ENCODE measurements at places on chromosomes 3 and 15. TPM values are rescaled to one million over a fixed set of nuclear protein-coding genes. Genes with fewer than 3 reads are reported as not detected.

- no peaks in the 10 kb centered on the region for H3K4me1 ChIP-seq
- H3K27ac ChIP-seq: no peak overlapping the region
These were observed 224.8 kb upstream of the TMCO5A start for GRCh38 chr15:37709669-37710068.

GRCh38 chr3:195803289-195803908 lies 8.3 kb downstream of the MUC4 start:
- H3K36me3 ChIP-seq: no peaks in the 10 kb centered on the region
- H3K4me3 ChIP-seq: no peak overlapping the region
- H3K27me3 ChIP-seq: no peaks in the 10 kb centered on the region

DNA sequence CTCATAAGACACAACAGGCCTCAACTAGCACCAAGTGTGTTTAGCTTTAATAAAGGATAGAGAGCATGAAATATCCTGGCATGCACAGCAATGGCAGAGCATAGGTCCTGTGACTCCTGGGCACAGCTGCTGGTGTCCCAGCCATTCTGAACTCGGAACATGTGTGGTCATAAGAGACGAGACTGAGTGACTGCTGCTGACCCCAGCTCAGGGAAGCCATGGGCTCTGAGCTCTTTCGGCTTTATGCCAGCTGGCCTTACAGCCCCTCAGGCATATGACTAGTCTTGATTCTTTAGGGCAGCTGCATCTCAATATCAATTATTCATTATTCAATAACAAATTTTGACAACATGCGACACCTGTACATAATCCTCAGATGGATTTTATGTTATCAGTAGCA lies 62.4 kb upstream of the TOPAZ1 start:
- no peaks in the 10 kb centered on the region for H3K27me3 ChIP-seq
- no peaks in the 10 kb centered on the region for H3K4me1 ChIP-seq
- H3K4me3 ChIP-seq: no peak overlapping the region
- H3K27ac ChIP-seq: no peak overlapping the region
- no peaks in the 10 kb centered on the region for H3K36me3 ChIP-seq

- H3K27ac ChIP-seq: no peak overlapping the region
- H3K4me3 ChIP-seq: no peak overlapping the region
- no peaks in the 10 kb centered on the region for H3K27me3 ChIP-seq
These were observed 235.9 kb upstream of the GBE1 start for GRCh38 chr3:81997390-81997789.

GRCh38 chr3:157318639-157319288 lies 117.9 kb upstream of the PTX3 start:
- no peak overlapping the region for H3K27ac ChIP-seq
- H3K4me3 ChIP-seq: no peak overlapping the region
- no peaks in the 10 kb centered on the region for H3K4me1 ChIP-seq
- no peaks in the 10 kb centered on the region for H3K27me3 ChIP-seq

DNA sequence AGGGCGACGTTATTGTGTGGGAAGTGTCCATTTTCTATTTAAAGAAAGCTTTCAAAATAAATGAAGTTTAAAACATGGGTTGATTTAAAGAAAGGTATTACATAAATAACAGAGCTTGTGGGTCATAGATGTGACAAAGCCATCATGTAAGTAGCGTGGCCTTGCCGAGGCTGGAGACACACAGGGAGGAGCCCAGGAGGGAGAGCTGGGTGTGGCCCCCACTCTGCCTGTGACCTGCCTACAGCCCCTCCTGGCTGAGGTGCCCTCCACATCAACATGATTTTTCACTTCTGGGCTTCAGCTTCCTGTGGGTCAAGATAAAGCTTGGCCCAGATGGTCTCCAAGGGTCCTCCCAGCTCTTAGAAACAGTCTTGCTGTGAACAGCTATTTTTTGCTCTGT lies 12.5 kb upstream of the MGLL start:
- no peaks in the 10 kb centered on the region for H3K4me1 ChIP-seq
- no peaks in the 10 kb centered on the region for H3K27me3 ChIP-seq
- no peaks in the 10 kb centered on the region for H3K36me3 ChIP-seq
- DNase-seq: no peak
- H3K4me3 ChIP-seq: no peak overlapping the region

DNA sequence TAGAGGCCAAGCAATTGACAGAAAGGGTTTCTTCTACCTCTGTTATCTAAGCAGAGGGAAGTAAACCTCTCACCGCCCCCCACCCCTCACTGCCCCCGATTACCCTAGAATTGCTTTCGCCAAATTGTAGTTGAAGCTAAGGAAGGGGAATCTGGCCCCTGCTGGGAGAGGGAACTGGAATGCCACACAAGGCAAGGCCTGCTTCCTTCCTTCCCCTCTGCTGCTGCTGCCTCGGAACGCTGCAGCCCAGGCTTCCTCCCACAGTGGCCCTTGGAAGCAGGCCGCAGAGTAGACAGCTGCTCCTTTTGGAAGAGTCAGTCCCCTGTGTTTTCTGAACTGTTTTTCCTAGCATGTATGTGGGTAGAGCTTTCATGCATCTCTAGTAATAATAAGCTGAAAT lies 21.6 kb downstream of the RLBP1 start:
- H3K27ac ChIP-seq: peak overlapping the region; percentile 94
- H3K27me3 ChIP-seq: no peaks in the 10 kb centered on the region
- peaks cover 8% of the 10 kb centered on the region for H3K36me3 ChIP-seq
- DNase-seq: peak; percentile 82
- H3K4me1 ChIP-seq: peaks cover 28% of the 10 kb centered on the region

- H3K36me3 ChIP-seq: no peaks in the 10 kb centered on the region
- H3K4me1 ChIP-seq: peaks cover 18% of the 10 kb centered on the region
- no peaks in the 10 kb centered on the region for H3K27me3 ChIP-seq
- peak overlapping the region; percentile 21 for H3K4me3 ChIP-seq
These were observed 88.1 kb upstream of the SPRED1 start for GRCh38 chr15:38164507-38164906.

The FAM219B gene
- total RNA-seq: 120 TPM

The MRPL3 gene
- total RNA-seq: 110 TPM

The MCF2L2 gene
- total RNA-seq: 205 TPM
